Dermis lymphatic vessel endothelial cell (primary cell): ENCODE measurements at places on chromosomes 2 and 18. TPM values are rescaled to one million over a fixed set of nuclear protein-coding genes. Genes with fewer than 3 reads are reported as not detected.

Gene STPG4
- total RNA-seq: 0.11 and 0.17 TPM in 2 replicates

Gene RGPD4
- not detected in 2 replicates for total RNA-seq

Gene C1QL2
- total RNA-seq: not detected in 2 replicates

Gene TCF7L1
- total RNA-seq: 4.3 and 5.2 TPM in 2 replicates

Gene SIX2
- 0.11 TPM in 1 of 2 replicates, not detected in the other for total RNA-seq

Gene MCM6
- total RNA-seq: 7.9 and 14.6 TPM in 2 replicates

Gene SERPINB4
- total RNA-seq: not detected in 2 replicates

Gene SMAD7
- total RNA-seq: 6.5 and 10.1 TPM in 2 replicates

Gene SERPINB13
- not detected in 2 replicates for total RNA-seq

Gene VWC2L
- total RNA-seq: not detected in 2 replicates

Gene GKN1
- not detected in 2 replicates for total RNA-seq

Gene XDH
- total RNA-seq: not detected in 2 replicates

Gene COLEC11
- total RNA-seq: 0.43 and 0.65 TPM in 2 replicates

Gene ACVR1
- 12.6 and 15.9 TPM in 2 replicates for total RNA-seq

Gene ABHD1
- total RNA-seq: not detected in 2 replicates

Gene NR4A2
- 0.17 and 0.87 TPM in 2 replicates for total RNA-seq

Gene CDH20
- total RNA-seq: 0.09 and 0.11 TPM in 2 replicates

Gene GPR35
- total RNA-seq: 0.17 TPM in 1 of 2 replicates, not detected in the other

Gene CDCA7
- 2.0 and 3.2 TPM in 2 replicates for total RNA-seq

Gene IGFBP2
- total RNA-seq: 1.4 and 9.6 TPM in 2 replicates

Gene LOXHD1
- 0.11 and 0.26 TPM in 2 replicates for total RNA-seq

Gene DSG1
- total RNA-seq: not detected in 2 replicates

Gene CNNM3
- total RNA-seq: 9.1 and 12.3 TPM in 2 replicates

Gene TACR1
- total RNA-seq: not detected in 2 replicates

Gene SRD5A2
- not detected in 2 replicates for total RNA-seq

Gene DUSP19
- total RNA-seq: 2.5 and 4.4 TPM in 2 replicates

Gene STEAP3
- 6.6 and 9.0 TPM in 2 replicates for total RNA-seq

Gene DHRS9
- not detected in 2 replicates for total RNA-seq

Gene CFC1
- total RNA-seq: not detected in 2 replicates

Gene FAM161A
- 1.1 and 1.3 TPM in 2 replicates for total RNA-seq

Gene DNPEP
- total RNA-seq: 58.8 and 67.3 TPM in 2 replicates

Gene POTEI
- total RNA-seq: 0.17 and 0.98 TPM in 2 replicates

Gene CENPO
- 4.5 and 5.5 TPM in 2 replicates for total RNA-seq

Gene CRYBA2
- not detected in 2 replicates for total RNA-seq

Gene METTL4
- total RNA-seq: 9.0 and 11.5 TPM in 2 replicates

Gene SLC5A7
- total RNA-seq: not detected in 2 replicates

Gene KLHL41
- total RNA-seq: under 0.01 and 0.17 TPM in 2 replicates

Gene KRTCAP3
- not detected in 2 replicates for total RNA-seq

Gene ARHGAP25
- total RNA-seq: 11.2 and 15.0 TPM in 2 replicates

Gene INPP5D
- total RNA-seq: 27.7 and 45.4 TPM in 2 replicates

Gene LCT
- total RNA-seq: under 0.01 TPM in 2 replicates

Gene RTP5
- not detected in 2 replicates for total RNA-seq

Gene LYG2
- not detected in 2 replicates for total RNA-seq

Gene KLHL14
- 0.98 and 1.4 TPM in 2 replicates for total RNA-seq
